ENCODE measurements at places on chromosomes 2 and 18.

DNA sequence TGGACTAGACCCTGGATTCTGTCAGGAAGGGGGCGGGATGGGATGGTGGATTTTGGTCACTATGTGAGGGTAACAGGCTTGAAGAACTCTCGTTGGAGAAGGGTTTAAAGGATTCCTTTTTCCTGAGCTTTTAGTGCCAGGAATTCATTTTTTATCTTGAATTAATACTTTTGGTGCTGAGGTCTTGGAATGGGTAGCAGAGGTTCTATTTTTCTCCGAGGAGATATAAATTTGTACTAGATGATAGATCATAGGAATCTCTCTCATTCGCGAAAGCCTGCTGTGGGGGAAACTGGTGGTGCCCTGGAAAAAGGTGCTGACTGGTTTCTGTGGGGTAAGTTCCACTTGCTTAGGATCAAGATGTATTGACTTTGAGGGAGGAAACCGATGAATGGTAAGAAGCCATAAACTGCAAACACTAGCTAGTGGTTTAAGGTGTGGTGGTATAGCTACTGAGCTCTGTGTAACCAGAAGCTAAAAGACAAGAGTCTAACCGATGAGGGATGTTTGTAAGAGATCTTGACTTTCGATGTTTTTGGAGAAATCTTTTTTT is 706 bp downstream of the AGPS start:
- no peak for DNase-seq

- no peak for DNase-seq
Observed at GRCh38 chr18:24470805-24471204, 10.4 kb downstream of the HRH4 start.

GRCh38 chr18:13513021-13513420 is 213.3 kb downstream of the FAM210A start:
- DNase-seq, result peak; percentile 75

DNA sequence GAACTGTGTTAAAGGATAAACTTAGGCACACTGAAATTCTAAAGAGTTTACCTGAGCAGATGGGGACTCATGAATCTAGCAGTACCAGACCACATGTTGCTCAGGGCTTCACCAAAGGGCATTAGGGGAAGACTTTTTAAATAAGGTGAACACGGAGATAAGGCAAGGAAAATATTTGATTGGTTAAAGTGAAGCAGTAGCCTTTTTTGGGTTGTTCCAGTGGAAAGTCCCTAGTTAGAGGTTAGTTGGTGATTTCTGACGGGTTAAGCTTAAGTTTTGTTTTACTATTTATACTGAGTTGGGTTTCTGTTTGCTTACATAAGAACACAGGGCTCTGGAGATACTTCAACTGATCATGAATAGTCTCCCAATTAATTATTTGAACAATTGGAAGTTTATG is 722.5 kb downstream of the SOCS6 start:
- DNase-seq, result no peak

DNA sequence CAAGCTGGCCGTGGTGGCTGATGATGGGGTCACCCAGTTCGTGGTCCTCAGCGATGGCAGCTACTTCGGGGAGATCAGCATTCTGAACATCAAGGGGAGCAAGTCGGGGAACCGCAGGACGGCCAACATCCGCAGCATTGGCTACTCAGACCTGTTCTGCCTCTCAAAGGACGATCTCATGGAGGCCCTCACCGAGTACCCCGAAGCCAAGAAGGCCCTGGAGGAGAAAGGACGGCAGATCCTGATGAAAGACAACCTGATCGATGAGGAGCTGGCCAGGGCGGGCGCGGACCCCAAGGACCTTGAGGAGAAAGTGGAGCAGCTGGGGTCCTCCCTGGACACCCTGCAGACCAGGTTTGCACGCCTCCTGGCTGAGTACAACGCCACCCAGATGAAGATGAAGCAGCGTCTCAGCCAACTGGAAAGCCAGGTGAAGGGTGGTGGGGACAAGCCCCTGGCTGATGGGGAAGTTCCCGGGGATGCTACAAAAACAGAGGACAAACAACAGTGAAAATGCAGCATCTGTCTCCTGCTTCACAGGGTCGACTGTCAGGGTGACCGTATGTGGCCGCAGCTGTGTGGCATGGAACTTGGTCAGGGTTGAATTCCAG is 47.8 kb upstream of the INPP4A start:
- DNase-seq, result peak; percentile 42

DNA sequence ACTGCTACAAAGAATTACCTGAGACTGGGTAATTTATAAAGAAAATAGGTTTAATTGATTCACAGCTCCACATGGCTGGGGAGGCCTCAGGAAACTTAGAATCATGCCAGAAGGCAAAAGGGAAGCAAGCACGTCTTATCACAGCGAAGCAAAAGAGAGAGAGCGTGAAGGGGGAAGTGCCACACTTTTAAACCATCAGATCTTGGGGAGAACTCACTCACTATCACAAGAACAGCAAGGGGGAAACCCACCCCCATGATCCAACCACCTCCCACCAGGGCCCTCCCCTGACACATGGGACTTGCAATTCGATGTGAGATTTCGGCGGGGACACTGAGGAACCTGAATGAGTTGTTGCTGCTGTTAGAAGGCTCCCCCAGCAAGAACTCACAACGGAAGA is 220.2 kb upstream of the PIEZO2 start:
- DNase-seq, result no peak

- DNase-seq, result no peak
Observed at GRCh38 chr2:171531291-171531690, 9.0 kb downstream of the CYBRD1 start.

- no peak for DNase-seq
Observed at GRCh38 chr2:84912984-84913383, 7.5 kb downstream of the TMSB10 start.

GRCh38 chr2:100197631-100198153 is 55.3 kb upstream of the AFF3 start:
- DNase-seq, result peak; percentile 89

- peak; percentile 84 for DNase-seq
Observed at GRCh38 chr2:401019-401679, 113.3 kb upstream of the ALKAL2 start.

- peak; percentile 83 for DNase-seq
Observed at GRCh38 chr18:70920840-70921374, 632.1 kb downstream of the SOCS6 start.

GRCh38 chr2:216880509-216881184 is 20.8 kb upstream of the TNP1 start:
- no peak for DNase-seq

GRCh38 chr18:23331091-23331920 is 121.8 kb upstream of the RIOK3 start:
- DNase-seq, result no peak

- DNase-seq, result peak; percentile 51
Observed at GRCh38 chr2:37837628-37838328, 87.3 kb upstream of the RMDN2 start.

GRCh38 chr2:101442042-101442666 is 32.8 kb downstream of the RFX8 start:
- no peak for DNase-seq

GRCh38 chr2:72843301-72843700 is 17.5 kb upstream of the EXOC6B start:
- DNase-seq, result no peak

DNA sequence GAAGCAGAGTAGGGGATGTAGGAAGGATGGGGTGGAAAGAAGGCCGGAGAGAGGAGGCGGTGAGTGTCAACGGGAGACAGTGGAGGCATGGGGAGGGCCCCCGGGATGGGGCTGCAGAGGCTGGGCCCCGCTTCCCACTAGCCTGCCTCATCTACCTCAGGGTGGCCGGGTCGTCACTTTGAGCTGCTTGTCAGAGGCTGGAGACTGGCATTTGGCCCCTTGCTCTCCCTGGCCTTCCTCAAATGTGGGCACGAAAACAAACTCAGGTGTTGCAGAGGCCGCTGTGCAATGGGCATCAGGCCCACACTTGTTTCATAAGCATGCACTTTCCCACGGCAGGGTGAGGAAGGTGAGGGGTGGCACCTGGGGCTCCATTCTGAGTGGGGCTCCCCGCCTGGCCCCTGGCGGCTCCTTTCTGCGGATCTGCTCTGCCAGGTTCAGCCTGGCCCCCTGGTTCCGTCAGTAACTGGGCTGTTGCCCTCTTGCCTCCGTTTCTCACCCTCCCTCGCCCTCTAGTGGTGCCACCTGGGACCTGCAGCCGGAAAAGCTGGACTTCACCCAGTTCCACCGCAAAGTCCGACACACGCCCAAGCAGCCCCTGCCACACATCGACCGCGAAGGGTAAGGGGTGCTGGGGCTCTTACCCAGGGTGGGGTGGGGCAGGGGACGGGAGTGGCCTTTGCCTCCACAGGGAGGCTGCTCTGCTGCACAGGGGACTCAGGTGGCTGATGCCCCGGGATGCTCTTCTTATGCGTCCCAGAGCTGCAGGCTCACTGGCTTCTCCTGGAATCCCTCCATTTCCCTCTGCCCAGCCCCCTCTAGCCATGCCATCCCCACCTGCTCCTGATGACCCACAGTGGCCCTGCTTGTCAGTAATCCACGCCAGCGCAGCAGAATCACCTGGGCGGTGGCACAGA is 125.4 kb downstream of the CTIF start:
- DNase-seq, result peak; percentile 89

DNA sequence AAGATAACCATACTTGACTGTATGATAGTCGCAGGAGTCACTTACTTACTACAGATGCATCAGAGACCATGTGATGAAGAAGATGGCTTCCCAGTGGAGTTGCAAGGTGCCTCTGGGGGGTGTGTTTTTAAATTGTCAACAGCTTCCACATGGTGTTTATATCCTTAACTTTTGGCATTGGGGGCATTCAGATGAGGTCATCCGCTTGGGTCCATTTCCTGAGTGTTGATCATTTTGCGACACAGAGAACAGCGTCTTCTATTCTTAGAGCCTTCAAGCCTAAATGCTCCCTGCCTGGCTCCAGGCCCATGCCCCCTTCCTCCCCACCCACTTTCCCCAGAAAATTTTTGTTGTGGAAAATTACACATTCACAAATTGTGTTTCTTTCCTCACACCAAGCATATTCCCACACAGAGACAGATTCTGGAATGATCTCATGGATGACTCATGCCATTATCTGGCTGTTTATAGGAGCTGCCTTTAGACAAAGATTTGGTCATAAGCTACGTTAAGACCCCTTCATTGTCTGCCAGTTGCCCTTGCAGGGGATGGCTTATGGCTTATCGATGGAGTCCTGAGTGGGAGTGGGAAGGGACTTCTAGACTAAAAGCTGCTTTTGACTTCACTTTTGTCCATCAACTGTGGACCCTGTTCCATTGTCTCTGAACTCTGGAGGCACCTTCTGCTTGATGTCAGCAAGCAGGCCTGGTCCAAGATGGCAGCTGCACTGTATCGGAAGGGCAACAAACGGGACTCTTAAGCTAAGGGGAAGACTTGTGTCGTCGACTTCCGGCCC is 91.8 kb downstream of the CABLES1 start:
- DNase-seq, result no peak

GRCh38 chr18:26183395-26184112 is 42.7 kb upstream of the TAF4B start:
- DNase-seq, result no peak

DNA sequence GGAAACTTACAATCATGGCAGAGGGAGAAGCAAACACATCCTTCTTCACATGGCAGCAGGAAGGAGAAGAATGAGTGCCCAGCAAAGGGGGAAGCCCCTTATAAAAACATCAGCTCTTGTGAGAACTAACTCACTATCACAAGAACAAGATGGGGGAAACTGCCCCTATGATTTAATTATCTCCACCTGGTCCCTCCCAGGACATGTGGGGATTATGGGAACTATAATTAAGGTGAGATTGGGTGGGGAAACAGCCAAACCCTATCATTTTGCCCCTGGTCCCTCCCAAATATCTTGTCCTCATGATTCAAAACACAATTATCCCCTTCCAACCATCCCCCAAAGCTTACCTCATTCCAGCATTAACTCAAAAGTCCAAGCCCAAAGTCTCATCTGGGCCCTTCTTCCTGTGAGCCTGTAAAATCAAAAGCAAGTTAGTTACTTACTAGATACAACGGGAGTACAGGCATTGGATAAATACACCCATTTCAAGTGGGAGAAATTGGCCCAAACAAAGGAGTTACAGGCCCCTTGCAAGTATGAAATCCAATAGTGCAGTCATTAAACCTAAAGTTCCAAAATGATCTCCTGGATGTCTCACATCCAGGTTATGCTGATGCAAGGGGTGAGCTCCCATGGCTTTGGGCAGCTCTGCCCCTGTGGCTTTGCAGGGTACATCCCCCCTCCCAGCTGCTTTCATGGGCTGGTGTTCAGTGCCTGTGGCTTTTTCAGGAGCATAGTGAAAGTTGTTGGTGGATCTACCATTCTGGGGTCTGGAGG is 122.3 kb downstream of the MYCN start:
- DNase-seq, result no peak

DNA sequence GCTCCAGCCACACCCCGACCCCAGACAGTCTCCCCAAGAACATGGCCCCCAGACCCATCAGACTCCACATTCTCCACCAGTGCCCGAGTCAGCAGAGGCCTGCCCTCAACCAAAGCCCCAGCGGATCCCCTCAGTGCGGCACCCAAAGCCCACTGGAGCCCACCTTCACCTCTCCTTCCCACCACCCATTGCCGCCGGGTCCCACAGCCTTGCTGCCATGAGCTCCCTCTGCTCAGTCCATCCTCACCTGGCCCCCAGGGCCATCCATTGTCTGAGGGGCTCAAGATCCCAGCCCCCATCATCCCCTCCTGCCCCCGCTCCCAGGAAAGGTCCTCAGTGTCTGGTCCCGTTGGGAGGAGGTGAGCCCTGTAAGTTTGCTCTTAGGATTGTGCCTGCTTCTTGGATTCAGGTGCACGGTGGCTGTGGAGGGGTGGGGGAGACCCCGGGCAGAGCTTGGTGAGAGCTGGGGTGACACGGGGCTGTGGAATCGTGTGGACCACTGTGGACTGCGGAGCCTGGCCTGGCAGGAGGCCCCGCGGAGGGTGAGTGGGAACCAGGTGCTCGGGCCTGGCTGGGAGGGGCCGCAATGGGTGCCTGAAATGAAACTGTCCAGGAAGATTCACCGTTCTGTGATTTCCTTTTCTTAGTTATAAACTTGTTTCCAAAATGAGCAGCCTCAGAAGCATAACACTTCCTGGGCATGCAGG is 32.7 kb upstream of the GPC1 start:
- peak; percentile 81 for DNase-seq

GRCh38 chr2:86335865-86336674 is 1.4 kb downstream of the REEP1 start:
- DNase-seq, result peak; percentile 54

- no peak for DNase-seq
Observed at GRCh38 chr2:182818501-182818900, 47.9 kb downstream of the FRZB start.

DNA sequence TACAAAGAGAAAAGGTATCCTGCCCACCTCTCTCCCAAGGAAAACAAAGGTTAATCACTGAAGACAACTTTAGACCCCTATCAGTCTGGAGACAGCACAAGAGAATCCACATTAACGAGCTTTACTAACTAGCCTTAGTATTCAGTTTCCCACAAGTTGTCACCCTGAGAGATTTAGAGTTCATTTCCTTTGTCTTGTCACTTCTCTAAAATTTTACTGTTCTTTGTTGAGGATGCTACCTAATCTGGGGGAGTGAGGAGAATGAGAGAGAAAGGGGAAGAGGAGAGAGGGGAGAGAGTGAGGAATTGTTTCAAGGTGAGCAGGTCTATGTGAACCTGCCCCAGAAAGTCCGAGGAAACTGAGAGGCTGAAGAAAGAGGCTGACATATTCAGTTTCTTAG is 28.4 kb downstream of the C2orf76 start:
- no peak for DNase-seq
